ENCODE measurements at places on chromosomes 5 and 9.
A peak's percentile ranks its signal among the peaks of the same experiment; 100 is the strongest.

DNA sequence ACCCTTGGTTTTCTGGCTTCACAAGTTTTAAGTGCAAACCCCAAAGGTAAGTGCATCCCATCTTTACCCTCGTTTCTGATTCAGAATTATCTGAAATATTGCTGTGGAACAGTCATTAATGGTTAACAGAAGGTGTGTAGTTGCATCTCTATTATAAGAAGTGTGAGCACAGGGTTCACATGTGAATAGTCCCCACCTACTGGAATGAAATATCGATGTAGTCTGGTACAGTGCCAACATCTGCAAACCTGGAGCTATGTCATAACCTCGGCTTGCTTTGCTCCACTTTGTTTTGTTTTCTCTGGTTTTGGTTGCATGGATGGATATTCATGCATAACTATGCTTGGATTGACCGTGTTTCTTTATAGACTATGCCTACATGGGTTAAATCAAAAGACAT, 12.6 kb downstream of the HTR4 start:
- H3K36me3 ChIP-seq = no peaks in the 10 kb centered on the region
- H3K4me1 ChIP-seq = no peaks in the 10 kb centered on the region
- no peak overlapping the region for H3K4me3 ChIP-seq

DNA sequence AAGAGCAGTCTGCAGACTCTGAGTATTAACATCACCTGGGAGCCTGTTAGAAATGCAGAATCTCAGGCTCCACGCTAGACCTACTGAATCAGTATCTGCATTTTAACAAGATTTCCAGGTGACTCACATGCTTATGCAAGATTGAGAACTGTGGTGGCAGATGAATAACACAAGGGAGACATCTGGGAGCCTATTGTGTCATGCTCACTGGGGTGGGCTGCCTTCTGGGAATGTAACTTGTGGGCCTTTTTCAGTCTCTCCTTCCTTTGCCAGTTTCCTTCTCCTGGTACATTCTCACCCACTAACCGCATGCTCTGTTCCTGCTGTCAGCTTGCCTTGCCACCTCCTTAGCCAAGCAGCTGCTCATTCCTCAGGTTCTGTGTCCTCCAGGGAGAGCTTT, 176.6 kb upstream of the C9orf72 start:
- peak overlapping the region; percentile 80 for H3K27ac ChIP-seq
- peaks cover 41% of the 10 kb centered on the region for H3K4me1 ChIP-seq
- peak overlapping the region; percentile 58 for H3K4me3 ChIP-seq
- peaks cover 4% of the 10 kb centered on the region for H3K27me3 ChIP-seq
- no peak for DNase-seq

- no peaks in the 10 kb centered on the region for H3K36me3 ChIP-seq
- no peaks in the 10 kb centered on the region for H3K27me3 ChIP-seq
- no peak overlapping the region for H3K4me3 ChIP-seq
- DNase-seq = no peak
Measured at GRCh38 chr9:27421577-27421976, 102.5 kb upstream of the IFNK start.

DNA sequence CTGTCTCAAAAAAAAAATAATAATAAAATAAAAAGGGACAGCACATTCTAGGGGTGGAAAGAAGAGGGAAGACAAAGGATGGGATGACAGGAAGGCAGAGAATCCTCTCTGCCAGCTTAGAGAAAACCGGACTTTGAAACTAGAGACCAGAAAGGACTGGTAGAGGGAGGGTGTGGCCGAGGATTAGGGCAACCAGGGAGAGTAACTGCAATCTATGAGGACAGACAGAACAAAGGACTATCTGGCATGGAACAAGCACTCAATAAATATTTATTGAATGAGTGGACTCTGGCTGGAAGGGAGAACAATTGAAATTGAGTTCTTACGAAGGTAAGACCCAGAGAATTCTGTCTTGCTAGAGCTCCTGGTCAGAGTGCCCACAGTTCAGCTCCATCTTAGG, 2.4 kb downstream of the GBA2 start:
- H3K4me3 ChIP-seq = peak overlapping the region; percentile 90
- peaks cover 31% of the 10 kb centered on the region for H3K4me1 ChIP-seq
- no peak for DNase-seq
- H3K36me3 ChIP-seq = peaks cover 8% of the 10 kb centered on the region

DNA sequence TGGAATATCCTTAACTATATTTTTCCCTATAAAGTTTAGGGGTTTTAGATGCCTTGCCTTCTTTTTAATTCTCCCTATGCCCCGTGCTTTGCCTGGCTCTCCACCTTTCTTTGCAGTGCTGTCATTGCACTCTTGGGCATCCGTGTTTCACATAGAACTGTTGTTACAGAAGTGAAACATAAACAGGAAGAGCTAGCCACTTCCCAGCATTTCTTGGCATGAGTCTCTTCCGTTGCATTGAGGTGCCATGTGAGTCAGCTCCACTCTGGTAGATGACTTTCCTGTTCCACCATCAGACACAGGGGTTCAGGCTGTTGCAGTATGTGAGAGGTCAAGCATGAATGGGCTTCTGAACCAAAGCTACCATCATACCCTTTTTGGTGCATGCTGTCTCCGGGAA, 73.4 kb downstream of the ANGPTL2 start:
- H3K4me3 ChIP-seq = no peak overlapping the region
- H3K36me3 ChIP-seq = no peaks in the 10 kb centered on the region
- no peak for DNase-seq
